ENCODE measurements at places on chromosomes 11 and 22.

DNA sequence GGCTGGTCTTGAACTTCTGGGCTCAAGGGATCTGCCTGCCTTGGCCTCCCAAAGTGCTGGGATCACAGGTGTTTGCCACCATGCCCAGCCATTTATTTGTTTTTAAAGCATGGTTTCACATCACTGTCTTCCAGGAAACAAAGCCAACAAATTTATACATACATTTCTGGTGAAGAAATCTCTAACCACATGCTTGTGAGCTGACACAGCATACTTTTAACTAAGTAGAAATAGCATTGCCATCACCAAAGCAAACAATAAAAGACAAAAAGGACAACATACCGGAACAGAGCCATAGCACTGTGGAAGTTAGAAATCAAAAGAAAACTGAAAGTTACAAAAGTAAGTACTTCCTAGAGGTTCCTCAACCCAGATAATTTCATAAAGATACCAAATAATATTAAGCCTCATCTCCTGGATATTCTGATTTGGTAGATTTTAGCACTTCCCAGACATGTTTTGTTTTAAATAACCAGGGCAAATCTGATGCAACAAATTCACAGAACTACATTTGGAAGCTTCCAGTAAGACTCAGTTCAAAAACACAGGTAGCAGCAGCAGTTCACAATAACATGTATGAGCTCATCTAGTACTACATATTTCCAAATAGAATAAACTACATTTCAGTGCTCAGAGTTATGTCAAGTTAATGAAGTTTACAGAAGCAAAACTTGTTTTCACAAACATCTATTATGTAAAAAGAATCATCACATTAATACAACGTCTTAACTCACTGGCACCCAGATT, 70.6 kb downstream of the RRAS2 start:
- peak; percentile 42 for ATAC-seq

- ATAC-seq, result peak; percentile 52
Measured at GRCh38 chr11:120883404-120884080, 140.4 kb upstream of the TBCEL start.

DNA sequence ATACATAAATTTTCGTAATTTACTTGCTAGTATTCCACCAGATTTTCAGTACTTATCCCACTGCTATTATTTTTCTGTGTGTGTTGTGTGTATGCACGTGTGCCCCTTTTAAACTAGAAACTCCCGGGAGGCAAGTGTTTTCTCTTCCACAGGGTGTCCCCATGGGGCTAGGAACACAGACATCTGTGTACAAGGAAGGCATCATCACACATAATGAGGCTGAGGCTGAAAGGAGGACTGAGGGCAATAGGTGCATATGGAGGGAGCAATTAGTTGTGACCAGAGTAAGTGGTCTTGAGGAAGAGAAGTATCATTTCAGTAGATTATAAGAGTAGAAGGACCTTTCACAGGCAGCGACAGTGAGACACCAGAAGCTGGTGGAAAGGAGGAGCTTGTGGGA, 2.1 kb upstream of the DPAGT1 start:
- no peak for ATAC-seq

- peak; percentile 23 for ATAC-seq
Measured at GRCh38 chr11:46674463-46675287, 25.7 kb downstream of the ARHGAP1 start.

GRCh38 chr22:28247667-28248363, 328.8 kb upstream of the PITPNB start:
- ATAC-seq, result no peak

DNA sequence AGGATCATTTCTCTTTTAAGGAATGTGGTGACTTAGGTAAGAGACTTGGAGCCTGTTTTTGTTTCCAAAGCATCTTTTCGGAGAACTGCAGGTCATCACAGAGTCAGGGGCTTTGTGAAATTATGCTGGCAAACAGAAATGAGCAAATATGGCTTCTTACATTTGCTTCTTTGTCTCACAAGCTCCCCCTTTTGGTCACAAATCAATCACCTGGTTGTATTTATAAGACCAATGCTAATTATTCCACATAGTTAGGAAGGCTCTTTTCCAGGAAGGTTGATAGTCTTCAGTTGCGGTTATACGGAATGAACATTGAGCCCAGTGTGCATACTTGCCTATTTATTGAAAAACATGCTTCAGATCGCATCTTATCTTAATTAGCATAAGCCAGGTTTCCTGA, 34.6 kb upstream of the CEP126 start:
- no peak for ATAC-seq

DNA sequence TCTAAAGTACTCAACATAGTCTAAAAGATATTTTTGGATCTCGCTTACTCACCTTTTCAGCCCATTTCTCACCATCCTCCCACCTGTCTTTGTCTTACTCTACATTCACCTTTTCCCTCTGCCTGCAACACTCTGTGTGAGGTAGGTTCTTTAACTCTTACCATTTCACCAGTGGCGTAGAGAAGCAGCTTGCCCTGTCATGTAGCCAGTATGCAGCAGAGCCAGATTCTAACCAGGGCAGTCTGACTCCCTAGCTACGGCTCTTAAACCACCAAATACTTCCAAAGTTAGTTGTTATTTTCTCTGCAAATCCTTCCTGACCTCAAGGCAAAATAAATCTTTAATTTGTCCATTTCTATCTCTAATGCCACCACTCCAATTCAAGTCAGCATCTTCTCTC, 7.5 kb downstream of the ALG8 start:
- no peak for ATAC-seq

GRCh38 chr11:114377612-114378267, 22.6 kb downstream of the C11orf71 start:
- ATAC-seq, result peak; percentile 15

DNA sequence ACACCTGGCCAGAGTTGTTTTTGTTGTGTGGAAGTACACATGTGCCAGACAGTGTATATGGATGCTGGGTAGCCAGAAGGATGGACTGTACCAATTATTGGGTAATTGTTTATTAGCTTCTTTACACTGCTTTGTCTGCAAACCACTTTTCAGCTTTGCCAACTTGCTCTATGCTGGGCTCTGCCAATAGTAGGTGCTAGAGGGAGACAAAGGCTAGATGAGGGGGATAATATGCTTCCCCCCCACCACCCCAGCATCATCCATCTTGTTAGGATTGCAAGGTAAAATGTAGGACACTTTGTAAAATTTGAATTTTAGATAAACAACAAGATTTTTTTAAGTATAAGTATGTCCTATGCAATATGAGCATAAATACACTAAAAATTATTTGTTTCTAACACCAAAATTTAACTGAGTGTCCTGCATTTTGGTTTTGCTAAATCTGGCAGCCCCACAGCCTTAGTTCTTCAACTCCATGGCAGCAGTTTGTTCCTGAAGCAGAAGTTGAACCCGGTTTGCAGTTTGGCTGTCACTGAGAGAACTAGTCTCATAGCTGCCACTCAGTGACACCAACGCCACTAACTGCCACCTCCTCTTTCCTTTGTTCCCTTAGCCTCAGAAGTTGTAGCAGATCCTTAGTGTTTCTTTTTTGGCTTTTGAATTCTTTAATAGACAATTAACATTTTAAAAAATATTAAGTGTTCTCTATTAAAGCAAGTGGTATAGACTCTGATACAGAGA, 78.8 kb downstream of the CCDC81 start:
- no peak for ATAC-seq

DNA sequence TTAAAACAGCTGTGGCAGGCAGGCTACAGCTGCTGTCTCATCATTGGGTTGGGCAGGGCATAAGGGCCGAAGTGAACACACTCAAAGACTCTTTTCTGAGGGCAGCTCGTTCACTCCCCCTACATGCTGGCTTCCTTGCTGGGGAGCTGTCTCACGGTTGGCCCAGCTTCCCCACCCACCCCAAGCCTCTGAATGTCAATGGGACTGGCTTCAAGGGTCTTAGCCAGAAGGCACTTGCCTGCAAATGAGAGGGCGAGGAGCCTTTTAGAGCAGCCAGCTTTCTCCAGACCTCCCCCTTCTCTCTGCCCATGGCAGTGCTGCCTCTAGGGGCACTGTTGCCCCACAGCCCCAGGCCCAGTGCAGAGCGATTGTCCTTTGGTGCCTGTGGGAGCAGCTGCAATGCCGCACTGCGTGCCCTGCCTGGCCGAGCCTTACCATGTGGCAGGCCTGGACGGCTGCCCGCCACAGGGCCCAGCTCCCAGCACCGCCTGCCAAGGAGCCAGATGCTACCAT, 94.7 kb upstream of the RASSF10 start:
- peak; percentile 75 for ATAC-seq

GRCh38 chr11:126589492-126589803, 234.0 kb downstream of the ST3GAL4 start:
- ATAC-seq, result no peak

- no peak for ATAC-seq
Measured at GRCh38 chr11:14861680-14862079, 30.4 kb downstream of the CYP2R1 start.

- ATAC-seq, result no peak
Measured at GRCh38 chr22:49325531-49326395, 501.9 kb downstream of the BRD1 start.

- no peak for ATAC-seq
Measured at GRCh38 chr11:1196516-1197391, 26.1 kb upstream of the MUC5B start.

- peak; percentile 19 for ATAC-seq
Measured at GRCh38 chr11:57480409-57481137, 20.2 kb downstream of the RTN4RL2 start.

DNA sequence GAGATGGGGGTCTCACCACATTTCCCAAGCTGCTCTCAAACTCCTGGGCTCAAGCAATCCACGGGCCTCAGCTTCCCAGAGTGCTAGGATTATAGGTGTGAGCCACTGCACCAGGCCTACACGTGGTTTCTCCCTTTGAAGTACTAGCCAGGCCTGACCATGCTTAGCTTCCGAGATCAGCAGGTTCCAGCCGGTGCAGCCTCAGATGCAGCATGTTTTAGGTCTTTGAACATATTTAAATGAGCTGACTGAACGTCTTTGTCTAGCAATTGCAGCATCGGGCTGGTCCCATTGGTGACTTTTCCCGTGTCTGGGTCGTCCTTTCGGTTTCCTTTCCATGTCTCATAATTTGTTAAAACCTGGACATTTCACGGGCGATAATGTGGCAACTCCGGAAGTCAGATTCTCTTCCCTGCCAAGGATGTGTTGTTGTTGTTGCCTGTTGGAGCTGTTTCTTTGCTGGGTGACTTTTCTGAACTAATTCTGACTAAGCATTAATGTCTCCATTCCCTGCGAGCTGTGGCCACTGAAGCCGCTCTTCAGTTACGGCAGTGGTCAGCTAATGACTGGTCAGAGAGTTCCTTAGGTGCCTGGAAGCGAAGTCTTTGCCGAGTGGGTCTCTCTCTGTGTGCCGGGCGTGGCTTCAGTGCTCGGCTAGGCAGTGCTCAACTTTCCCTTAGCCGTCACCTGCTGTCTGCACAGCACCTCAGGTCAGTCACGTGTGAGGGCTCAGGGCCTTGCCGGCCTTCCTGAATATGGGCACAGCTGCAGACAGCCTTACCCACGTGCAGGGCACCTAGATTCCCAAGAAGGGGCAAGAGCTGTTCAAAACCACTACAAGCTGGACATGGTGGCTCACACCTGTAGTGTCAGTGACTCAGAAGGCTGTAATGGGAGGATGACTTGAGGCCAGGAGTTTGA, 3.8 kb upstream of the CYP2D6 start:
- peak; percentile 16 for ATAC-seq

DNA sequence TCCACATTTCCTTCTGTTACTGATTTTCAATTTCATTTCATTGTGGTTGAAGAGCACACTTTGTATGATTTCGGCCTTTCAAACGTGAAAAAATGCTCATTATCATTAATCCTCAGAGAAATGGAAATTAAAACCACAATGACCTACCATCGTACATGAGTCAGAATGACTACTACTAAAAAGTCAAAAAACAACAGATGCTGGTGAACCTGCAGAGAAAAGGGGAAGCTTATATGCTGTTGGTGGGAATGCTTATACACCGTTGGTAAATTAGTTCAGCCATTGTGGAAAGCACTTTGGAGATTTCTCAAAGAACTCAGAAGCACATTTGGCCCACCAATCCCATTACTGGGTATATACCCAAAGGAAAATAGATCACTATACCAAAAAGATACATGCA, 57.6 kb downstream of the DLG2 start:
- ATAC-seq, result no peak

- peak; percentile 72 for ATAC-seq
Measured at GRCh38 chr11:65539744-65540289, 14.9 kb downstream of the SCYL1 start.

- peak; percentile 20 for ATAC-seq
Measured at GRCh38 chr11:65435981-65436411, 13.4 kb downstream of the NEAT1 start.

DNA sequence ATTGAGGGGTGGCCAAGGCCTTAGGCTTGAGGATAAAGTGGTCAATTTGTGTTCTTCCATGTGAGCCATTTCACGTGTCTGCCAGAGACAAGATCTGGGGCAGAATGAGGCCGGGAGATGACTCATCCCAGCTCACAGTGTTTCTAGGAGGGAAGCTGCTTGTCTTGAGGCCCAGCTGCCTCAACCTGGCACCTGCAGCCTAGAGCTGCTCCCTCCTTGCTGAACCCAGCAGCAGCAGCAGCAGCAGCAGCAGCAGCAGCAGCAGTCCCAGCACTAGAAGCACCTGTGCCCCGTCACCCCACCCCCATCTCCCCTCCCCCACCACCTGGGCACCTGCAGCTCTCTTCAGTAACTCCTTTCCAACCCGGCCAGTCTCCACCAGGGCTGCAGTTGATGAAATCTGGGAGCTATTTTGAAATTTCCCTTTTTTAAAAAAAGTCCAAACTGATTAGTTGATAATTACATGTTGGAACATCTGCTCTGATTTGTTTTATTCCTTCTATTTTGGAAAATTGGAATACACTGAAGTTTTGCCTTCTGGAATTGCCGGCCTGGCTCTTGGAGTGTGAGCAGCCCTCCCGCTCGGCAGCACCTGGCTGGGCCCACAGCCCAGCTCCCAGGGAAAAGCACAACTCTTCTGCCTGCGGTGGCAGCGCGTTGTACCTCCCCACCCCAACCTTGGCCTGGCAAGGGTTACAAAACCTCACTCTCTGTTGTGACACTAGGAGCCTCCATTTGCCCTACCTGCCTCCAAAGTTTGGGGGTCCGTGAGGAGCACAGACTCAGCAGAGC, 143.5 kb downstream of the NXPE2 start:
- ATAC-seq, result no peak

DNA sequence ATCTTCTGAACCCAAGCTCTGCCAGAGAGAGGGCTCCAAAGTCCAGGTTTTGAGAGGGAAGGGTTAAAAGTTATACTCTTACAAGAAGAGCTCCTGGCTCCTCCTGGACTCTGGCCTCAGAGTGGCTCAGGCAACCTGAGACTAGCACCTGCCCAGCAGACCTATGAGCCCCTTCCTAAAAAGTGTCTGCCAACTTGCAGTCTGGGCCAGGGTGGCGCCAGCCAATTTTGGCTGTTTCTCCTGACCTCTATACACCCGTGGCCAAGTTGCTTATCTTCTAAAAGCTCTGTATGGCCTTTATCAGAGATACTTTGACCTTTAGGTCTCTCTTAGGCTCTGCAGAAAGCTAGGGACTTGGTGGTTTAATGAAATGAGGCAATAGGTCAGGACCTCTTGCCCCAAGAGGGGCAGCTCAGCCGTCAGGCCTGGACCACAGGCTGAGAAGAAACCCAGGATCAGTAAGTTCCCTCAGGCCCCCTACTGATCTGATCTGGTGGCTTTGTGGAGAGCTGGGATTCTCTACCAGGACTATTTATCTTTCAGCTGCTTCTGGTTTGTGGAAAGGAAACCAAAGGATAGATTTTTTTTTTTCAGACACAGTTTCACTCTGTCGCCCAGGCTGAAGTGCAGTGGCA, 10.3 kb upstream of the UCP3 start:
- no peak for ATAC-seq

Measured in esophagus mucosa (tissue), 1 donor.